ENCODE measurements at places on chromosomes 13 and 19.

DNA sequence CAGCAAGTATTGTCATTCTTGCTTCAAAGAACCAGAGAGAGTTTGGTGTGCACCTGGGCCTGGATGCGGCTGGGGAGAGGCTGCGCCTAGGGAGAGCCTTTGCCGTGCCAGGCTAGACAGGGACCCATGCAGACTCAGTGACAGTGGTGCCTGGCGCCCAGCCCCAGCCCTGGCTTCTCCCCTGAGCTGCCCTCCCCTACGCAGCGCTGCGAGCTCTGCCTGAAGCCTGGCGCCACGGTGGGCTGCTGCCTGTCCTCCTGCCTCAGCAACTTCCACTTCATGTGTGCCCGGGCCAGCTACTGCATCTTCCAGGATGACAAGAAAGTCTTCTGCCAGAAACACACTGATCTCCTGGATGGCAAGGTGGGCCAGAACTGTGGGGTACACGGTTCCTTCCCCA is 12.0 kb downstream of the KMT2B start:
- DNase-seq: no peak

DNA sequence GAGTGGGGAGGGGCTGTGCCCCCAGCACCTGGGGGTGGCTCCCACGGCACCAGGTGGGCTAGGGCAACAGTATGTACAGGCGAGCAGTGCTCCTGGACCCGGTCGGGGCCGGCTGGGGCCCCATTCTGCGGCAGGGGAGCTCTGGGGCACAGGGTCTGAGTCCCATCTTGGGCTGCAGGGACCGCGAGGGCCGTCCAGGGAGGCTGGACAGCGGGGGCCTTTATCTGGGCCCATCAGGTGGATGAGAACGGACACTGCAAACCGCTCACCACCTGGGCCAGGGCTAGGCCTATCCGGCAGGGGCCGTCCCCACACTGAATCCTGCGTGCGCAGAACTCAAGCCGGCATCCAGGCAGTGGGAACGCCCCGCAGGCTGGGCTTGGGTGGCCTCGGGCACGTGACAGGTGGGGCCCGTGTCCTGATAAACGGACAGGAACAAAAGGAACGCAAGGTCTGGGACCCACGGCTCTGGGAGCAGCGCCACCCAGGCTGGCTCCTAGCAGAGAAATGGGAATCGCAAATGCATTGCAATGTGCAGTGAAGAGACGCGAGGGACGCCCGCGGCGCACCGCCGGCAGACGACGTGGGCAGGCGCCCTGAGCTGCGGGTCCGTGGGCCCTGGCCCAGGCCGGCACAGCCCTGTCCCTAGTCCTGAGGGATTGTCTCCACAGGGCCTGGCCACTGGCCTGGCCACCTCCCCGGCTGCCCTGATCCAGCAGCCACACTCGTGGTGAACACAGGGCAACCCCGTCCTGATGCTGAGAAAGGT is 29.7 kb downstream of the BTBD2 start:
- DNase-seq: no peak

DNA sequence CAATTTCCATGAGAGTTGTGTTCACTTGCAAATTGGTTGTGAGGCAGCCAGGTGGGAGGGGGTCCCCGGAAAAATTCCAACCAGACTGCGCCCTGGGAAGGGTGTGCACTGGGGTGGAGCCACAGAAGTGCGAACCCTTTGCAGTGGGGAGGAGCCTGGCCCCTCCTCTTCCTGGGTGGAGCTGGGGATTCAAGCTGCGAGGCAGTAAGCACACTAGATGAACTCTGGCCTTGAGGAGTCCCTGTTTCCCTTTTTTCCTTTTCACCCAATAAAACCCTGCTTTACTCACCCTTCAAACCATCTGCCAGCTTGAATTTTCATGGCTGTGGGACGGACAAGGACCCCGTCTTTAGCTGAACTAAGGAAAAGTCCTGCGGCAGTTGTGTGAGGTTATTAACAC is 31.0 kb upstream of the MBNL2 start:
- peak; percentile 33 for DNase-seq

GRCh38 chr19:2112516-2113320 is 16.0 kb downstream of the IZUMO4 start:
- no peak for DNase-seq

- DNase-seq: no peak
Measured at GRCh38 chr13:31920727-31921100, 110.9 kb upstream of the FRY start.

DNA sequence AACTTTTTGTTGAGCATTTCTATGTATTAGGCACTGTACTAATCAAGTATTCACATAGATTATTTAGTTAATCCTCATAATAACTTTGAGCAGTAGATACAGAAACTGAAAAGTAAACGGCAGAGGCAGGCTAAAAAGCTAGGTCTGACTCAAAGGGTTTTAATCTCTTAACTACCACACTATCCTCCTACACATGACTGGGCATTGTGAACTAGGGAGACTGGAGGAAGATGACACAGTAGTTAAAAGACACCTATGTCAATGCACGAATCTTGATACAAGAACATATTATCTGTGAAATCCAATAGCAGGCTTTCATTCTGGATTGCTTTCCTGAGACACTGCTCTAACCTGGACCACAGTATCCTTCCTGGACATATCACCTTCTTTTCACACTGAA is 36.3 kb downstream of the MICU2 start:
- peak; percentile 19 for DNase-seq

- DNase-seq: no peak
Measured at GRCh38 chr13:48593536-48593935, 60.2 kb upstream of the CYSLTR2 start.

GRCh38 chr13:79267560-79267959 is 138.5 kb downstream of the RBM26 start:
- no peak for DNase-seq

GRCh38 chr13:48749699-48750473 is 96.2 kb downstream of the CYSLTR2 start:
- peak; percentile 12 for DNase-seq

DNA sequence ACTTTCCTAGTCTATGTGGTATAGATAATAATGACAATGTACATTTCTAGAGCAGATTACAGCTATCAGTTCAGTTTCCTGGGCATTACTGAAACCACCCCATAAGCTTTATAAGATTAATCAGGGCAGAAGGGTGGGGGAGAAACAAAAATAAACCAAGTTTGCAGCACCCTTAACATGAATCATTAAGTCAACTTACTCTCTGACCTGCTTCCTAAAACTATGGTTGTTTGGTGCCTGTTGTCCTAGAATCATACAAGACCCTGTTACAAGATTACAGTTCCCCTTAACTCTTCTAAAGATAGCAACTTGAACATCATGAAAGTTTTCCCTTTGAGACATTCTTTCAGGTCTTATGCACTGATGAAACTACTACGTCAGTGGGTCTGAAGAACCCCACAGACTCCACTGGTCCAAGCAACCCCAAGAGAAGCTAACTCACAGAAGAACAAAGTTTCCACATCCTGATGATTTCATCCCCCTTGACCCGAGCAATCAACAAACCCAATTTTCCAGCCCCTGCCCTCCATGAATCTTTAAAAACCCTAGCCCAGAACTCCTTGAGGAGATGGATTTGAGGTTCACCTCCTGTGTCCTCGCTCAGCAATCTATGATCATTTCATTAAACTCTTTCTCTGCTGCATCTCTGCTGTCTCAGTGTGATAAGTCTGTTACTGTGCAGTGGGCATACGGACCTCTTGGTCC is 336.5 kb downstream of the FOXO1 start:
- no peak for DNase-seq

- DNase-seq: no peak
Measured at GRCh38 chr19:15123900-15124299, 16.7 kb downstream of the SYDE1 start.

- no peak for DNase-seq
Measured at GRCh38 chr13:30884543-30884942, 21.5 kb upstream of the MEDAG start.

All from hematopoietic multipotent progenitor cell treated with erythropoietin and hydrocortisone succinate and interleukin-3 and kit ligand, for 15 days (in vitro differentiated cells).